ENCODE measurements at places on chromosomes 11 and 22. TPM values are rescaled to one million over a fixed set of nuclear protein-coding genes. Genes with fewer than 3 reads are reported as not detected.

Gene SPDYC
- total RNA-seq, result not detected

Gene GAL3ST1
- total RNA-seq, result not detected

Gene RASL10A
- 2.5 TPM for total RNA-seq

DNA sequence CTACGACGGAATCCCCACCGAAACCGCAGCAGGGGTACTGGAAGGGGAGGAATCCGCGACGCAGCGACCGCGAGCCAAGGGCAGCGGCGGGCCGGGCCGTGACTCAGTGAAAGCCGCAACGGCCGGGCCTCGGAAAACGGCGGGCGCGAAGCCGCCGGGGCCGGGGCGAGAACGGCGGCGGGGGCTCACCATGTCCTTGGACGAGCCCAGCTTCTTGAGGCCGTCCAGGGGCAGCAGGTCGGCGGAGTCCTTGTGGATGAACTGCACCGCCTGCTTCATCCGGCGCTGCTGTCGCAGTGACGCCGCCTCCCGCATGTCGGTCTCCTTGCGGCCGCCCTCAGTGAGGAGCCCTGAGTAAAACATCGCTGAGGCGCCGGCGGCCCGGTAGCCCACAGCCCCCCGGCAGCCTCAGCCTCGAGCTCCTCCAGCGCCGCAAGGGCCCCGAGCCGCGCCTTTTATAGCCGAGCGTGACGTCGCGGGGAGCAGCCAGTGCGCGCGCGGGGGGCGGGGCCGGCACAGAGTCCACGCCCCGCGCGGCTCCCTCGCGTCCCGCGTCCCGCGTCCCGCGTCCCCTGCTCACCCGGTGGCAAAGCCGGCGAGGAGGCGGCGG is at the start of gene NRIP3:
Gene NRIP3 (minus strand): TSS at position 429 of the 610 bp plus-strand sequence. CDS start 66 bp downstream, at position 363.
- peak; percentile 76 for DNase-seq

- peak; percentile 35 for DNase-seq
Observed at GRCh38 chr22:44664149-44664548, 37.9 kb upstream of the PRR5 start.

Measured in myocyte (in vitro differentiated cells).